Vagina (tissue), 2 donors: ENCODE measurements at places on chromosomes 7 and 10.

- no peak for DNase-seq
Observed at GRCh38 chr7:19089378-19089777, 28.1 kb downstream of the TWIST1 start.

GRCh38 chr7:155466814-155467733, 9.1 kb downstream of the EN2 start:
- DNase-seq, result no peak

DNA sequence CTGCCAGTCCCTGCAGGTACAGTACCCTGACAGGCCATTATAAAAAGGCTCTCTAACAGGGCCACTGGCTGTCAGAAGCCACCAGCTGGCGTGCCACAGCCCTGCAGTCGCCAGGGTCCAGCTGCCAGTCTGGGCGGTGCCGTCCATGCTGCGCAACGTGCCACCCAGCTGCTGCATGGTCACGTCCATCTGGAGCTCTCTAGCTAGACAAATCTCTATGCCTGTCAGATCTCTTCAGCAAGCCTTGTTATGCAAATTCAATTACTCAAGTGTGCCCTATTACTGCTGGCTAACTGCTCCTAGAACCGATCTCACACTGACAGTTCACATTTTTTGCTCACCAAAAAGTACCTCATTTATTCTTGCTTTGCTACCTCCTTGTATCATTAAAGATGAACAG, 75.9 kb downstream of the HIBADH start:
- DNase-seq, result no peak

DNA sequence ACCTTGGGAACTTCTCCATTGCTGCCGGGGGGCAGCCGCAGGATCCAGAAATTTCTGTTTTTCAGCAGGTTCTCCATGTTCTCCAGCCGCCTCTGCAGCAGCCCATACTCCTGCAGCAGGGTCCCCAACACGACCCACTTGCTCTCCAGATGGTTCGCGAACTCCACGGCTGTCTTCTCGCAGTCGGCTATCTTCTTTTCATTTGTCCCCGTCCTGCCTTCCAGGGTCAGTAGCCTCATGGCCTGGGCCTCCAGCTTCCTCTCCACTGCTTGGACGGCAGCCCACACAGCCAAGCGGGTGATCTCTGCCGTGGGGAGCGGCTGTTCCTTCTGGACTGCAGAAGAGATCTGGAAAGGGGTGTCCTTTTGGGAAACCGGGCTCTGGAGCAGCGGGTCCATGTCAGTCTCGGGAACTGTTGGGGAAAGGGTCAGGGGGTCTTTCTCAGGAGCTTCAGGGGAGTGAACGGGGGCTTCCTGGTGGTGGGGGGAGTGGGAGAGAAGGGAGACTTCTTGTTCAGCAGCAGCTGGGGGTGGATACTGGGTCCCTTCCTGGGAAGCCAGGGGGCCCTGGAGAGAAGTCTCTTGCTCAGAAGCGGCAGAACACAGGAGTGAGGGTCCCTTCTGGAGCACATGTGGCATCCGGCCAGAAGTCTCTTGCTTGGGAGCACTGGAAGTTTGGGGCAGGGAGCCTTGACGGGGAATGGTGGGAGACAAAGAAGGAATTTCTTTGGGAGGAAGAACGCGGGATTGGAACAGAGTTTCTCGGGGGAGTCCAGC, 5.5 kb downstream of the ZNF777 start:
- DNase-seq, result peak; percentile 60

DNA sequence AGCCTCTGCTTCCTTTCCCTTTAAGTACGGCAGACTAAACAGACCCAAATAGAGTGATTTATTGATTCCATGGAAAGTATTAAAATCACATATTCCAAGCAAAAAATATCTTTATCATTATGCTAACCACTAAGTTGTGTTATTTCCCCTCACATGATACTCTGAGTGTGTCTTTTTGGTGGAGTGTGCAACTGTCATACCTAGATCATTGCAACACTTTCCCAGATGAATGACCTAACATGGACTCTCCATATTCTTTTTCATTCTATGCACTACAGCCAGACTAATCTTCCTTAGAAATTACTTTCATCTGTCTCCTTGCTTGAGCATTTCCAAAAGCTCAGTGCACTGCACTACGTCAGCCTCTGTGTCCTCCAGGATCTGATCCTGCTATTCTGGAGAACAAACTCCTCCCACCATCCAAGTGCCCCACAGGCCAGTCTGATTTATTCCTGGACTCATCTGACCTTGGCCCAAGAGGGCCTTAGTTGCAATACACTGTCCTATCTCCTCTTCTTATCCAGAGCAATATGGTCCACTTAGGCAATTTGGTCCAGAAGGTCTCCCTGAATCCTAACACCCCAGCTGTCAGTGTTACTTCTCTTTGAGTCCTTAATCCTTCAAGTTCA, 263.3 kb upstream of the KLF6 start:
- DNase-seq, result peak; percentile 83

DNA sequence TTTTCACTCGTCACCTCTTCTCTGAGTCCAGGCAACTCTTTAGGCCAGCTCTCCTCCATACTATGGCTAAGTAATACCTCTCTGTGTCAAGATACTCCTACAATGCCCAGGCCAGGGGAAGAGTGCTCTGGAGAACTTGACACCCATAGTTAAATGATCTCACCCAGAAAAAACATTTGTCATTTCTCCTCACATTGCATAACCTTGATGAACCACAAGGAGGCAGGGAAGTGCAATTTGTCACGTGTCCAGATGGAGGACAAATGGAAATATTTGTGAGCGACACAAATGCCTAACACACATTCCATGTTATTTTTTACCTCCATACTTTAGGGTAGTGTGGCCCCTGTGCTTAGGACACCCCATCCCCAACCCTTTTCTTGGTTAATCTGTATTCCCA, 78.3 kb downstream of the HTR7 start:
- DNase-seq, result no peak

GRCh38 chr10:125772112-125772863, 3.3 kb downstream of the MMP21 start:
- no peak for DNase-seq
